ENCODE measurements at places on chromosomes 7 and 10.

DNA sequence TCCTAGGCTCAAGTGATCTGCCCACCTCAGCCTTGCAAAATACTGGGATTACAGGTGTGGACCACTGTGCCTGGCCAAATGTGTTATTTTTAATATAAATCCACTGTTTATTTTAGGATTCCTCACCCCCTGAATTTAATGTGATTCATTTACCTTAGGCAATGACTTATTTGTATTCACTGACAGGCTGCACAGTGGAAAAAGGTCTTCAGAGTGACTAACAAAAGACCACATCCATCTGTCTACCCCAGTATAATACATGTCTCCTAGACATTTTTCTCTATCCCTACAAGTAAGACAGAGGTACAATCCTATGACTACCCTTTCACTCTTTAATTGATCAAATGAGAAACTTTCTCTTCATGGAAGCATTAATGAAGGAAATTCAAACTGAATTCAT lies 230.2 kb downstream of the AHR start:
- DNase-seq = no peak

- no peak for DNase-seq
Observed at GRCh38 chr7:66576646-66577045, 52.0 kb upstream of the KCTD7 start.

GRCh38 chr10:22438711-22439110 lies 93.4 kb downstream of the SPAG6 start:
- DNase-seq = no peak

DNA sequence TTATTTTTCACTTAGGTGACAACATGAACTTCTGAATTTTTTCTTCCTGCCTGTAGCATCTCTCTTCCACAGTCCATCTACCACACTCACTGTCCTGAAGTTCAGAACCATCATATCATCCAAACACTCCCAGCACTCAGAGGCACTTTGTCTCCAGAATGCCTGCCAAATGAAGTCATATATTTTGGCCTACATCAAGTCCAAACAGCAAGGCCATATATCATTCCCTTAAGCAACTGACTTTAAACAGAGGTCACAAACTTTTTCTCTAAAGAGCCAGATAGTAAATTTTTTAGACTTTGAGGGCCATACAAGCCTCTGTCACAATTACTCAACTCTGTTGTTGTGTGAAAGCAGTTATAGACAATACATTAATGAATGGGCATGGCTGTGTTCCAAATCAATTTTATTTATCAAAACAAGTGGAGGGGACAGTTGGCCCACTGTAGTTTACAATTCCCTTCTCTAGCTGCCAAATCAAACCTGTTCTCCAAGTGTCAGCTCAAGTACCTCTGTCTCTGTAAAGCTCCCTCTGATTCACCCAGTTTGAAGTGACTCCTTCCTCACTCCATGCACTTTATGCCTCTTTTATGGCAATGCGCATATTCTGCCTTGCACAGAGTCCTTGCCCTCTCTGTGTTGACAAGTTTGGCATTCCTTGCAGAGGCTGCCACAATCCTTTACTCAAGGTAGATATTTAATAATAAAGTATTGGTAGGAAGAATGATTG lies 305.7 kb downstream of the FZD1 start:
- DNase-seq = peak; percentile 24

DNA sequence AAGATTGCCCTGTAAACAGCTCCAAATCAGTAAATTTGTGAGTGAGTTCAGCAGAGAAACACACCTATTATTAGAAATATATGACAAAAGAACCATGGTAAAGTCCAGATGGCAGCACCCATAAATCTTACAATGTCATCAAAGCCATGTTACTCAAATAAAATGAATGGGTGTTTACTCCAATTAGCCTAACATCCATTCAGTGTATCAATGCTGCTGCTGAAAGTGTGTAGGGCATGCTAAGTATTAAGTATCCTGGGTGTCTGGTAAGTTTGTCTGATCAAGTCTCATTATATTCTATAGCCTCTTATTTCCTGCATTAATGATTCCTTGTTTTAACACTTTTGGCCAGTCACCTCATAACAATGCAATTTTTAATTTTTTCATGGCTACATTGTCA lies 185.5 kb upstream of the STEAP4 start:
- DNase-seq = no peak

DNA sequence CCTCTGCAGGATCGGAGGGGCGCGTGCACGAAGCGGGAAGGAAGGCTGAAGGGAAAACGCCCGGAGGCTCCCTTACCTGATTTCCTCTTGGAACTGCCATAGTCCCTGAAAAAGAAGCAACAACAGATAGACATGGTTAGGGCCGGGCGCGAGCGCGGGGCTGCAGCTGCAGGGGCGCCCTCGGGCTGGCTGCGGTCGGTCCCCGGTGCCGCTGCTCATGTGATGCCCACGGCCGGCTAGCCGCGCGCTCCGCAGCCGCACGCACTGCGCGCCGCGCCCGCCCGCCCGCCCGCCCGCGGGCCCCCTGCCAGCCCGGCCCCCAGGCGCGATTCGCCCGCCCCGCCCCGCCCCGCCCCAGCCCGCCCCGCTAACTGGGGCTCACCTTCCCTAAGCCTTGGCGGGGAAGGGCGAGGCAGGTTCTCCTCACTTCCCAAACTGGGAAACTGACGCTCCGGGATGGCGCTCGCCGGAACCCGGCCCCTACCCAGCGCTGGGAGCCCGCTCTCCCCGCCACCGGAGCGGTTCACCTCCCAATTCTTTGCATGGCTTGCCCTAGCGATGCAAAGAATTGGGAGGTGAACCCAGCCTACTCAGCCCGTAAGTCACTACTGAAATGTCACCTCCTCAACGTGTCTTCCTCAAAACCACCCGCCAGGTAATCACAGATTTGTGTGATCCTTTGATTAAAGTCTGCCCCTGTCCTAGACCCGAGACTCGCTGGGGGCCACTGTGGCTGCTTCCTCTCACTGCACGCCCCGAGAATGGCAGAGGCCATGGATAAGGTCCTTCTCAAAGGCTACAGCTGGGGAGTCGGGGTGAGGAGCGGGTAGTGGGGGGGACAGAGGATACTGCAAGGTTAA lies 162.2 kb downstream of the SH3PXD2A start:
- DNase-seq = peak; percentile 42

GRCh38 chr7:78702770-78703169 lies 750.7 kb downstream of the MAGI2 start:
- DNase-seq = peak; percentile 98

DNA sequence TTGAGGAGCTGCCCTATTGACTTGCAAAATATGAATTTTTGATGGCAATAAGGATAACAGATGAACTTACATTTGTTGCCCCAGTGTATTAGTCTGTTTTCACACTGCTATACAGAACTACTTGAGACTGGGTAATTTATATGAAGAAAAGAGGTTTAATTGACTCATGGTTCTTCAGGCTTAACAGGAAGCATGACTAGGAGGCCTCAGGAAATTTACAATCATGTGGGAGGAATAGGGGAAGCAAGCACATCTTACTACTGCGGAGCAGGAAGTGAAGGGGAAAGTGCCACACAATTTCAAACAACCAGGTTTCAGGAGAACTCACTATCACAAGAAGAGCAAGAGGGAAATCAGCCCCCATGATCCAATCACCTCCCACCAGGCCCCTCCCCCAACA lies 57.9 kb downstream of the ZNF22 start:
- peak; percentile 0 for DNase-seq

DNA sequence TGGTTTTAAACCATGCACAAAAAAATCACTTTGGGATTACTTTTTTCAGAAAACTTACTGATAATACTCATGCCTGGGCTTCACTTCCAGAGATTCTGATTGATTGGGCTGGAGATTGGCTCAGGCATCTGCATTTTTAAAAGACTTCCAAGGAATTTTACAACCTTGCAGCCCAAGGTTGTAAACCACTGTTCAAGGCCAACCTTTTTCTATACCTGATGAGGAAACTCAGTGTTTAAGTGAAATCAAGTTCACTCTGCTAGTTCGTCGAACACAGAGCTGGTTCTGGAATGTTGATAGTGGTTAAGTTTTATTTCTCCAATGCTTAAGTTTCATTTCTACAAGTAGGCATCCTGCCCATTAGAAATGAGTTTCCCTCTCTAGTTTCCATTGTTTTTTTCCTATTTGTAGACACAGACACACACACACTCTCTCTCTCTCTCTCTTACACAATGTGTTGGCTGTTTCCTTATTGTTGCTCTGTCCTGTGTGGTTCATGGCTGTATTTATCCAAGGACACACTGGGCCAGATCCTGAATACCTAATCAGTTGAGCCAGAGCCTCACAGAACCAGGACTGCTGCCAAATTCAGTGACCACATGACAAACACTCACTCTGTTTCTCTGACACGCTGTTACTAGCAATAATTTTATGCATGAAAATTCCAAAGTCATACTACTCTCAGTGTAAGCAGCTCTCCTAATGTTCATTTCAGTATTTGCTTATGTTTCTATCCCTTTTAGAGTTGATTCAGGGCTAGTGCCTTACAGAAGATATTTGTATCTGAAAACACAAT lies 3.7 kb upstream of the IFIT1B start:
- peak; percentile 96 for DNase-seq

DNA sequence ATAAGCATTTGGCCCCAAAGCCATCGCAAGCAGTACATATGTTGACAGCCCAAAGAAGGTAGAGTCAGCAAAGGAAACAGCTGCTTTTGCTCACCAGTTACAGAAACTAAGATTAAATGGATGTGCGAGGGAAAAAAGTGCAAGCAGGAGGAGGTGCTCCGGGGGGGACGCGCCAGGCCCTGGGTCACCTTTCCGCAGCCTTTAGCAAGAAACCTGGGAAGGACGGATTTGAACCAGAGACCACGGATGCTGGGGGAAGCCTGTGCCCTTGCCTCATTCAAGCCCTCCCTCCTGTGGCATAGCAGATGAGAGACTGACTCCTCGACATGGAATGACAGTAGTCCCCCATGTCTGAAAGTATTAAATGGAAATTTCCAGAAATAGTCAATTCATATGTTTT lies 405.6 kb upstream of the PRKCQ start:
- no peak for DNase-seq

DNA sequence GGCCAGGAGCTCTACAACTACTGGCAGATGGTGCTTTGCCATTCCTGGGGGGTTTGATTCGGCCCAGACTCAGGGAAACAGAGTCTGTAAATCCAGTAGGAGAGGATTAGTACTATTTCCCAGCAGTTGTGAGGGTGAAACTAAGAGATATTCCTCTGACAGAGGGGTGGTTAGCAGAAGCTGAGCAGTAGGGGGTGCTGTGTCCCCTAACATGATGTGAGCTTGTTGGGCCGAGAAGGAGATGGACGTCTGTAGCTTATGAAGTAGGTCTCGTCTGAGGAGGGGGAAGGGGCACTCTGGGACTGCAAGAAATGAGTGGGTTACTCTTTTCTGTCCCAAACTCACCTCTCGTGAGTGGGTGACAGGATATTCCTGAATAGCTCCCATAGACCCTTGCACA lies 179.2 kb upstream of the MBL2 start:
- peak; percentile 38 for DNase-seq

DNA sequence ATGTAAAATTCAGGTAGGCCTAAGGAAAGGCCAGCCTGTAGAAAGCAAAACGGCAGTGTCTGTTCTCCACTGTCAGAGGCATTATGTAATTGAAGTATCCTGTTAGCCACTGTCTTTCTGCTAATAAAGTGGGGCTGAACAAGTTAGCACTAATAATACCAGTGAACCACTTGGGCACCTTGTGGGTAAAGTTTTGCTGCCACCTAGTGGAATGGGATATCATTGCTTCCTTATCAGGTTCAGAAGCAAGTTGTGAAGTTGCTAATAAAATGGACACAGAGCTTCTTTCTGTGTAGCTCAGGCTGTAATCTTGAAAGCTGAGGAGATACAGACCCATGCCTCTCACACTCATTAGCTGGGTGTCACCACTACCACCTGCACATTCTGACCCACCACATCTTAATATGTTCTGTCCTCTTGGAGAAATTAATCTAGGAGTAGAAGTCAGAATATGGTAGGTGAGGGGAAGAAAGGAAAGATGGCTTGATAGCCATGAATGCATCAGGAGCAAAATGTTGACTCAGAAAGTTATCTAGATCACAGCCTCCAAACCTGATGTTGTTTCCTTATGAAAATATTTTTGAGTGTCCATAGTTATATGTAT lies 175.1 kb downstream of the SEPTIN7 start:
- peak; percentile 74 for DNase-seq

DNA sequence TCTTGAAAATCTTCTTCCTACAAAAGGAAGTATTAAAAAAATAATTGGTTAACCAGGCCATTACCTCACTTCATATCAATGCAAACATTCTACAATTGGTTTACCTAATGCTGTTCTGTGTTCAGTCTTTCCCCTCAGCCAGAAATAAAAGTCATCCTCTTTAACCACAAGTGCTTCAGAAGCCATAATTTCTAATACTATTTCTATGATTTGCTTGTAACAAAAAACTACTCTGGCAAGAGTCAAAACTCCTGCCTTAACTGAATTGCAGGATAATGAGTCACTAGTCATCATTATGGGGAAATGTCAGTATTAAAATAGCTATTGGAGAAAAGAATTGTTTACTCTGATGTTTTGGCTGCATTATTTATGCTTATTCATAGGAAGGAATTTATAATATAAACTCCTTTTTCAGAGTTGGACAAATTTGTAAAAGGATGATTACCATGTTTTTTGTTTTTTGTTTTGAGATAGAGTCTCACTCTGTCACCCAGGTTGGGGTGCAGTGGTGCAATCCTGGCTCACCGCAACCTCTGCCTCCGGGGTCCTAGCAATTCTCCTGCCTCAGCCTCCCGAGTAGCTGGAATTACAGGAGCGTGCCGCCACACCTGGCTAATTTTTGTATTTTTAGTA lies 55.5 kb upstream of the ODAD2 start:
- DNase-seq = peak; percentile 97

- DNase-seq = no peak
Observed at GRCh38 chr10:69262292-69262751, 16.0 kb upstream of the HK1 start.

- no peak for DNase-seq
Observed at GRCh38 chr10:1379601-1380000, 323.4 kb downstream of the WDR37 start.

GRCh38 chr7:101422356-101423195 lies 59.9 kb downstream of the COL26A1 start:
- DNase-seq = no peak

DNA sequence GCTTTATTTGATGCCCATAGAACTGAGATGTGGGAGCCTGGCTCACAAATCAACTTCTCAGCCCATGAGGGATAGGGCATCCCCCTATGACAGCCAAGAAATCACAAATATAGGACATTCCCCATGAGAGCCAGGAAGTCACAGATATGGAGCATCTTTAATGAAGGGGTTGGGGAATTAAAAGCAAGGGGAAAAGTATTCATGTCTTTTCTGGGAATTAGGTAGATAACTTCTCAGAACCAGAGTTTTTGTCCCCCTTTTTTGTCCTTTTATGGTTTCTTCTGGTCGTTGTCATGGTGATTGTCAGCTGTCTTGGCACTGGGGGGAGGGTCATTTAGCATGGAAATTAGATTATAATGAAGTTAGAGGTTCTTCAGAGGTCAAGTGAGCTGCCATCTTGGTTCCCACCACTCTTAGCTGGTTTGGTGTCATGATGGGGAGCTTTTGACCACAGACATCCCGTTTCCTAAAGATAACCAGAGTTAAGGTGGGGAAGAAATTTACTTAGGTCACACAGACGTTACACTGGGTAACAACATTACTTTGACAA lies 56.9 kb downstream of the NOD1 start:
- no peak for DNase-seq

- no peak for DNase-seq
Observed at GRCh38 chr10:27145937-27146336, 8.2 kb downstream of the YME1L1 start.
